ENCODE measurements at places on chromosomes 7 and 10.

DNA sequence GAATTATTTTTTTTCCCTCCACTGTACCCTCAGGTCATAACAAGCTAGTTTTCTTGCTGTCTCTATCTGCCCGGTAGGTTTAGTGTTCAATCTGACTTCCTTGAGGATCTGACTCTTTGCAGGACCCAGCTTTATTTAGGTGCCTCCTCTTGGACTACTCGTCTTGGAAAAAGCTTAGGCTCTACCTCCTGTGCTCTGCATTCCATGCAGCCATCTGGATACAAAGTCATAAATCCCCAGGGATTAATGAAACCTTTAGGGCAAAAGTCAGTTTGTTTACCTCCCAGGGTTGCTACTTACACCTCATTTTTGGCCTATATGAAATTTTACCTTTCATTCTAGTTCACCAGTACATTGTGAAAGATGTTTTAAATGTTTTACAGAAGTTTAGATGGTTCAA lies 8.0 kb downstream of the STAG3 start:
- no peak for DNase-seq

- DNase-seq = no peak
Measured at GRCh38 chr7:22921386-22922086, 92.4 kb downstream of the HYCC1 start.

DNA sequence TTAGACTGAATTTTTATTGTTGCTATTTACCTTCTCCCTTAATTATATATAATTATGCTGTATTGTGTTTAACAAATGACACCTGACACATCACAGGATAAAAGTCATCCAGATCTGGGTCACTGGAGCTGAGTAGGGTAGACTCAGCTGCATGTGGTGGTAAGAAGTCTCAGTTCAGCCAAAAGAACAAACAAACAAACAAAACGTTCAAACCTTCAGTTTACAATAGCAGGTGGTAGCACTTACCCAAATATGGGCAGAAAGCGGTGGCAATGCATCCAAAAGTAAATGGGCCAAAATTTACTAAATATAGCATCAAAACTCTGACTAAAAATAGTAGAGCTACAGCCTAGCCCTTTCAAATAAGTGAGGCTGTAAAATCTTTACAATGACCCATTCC lies 42.2 kb downstream of the ZWINT start:
- DNase-seq = no peak

GRCh38 chr10:25398680-25399079 lies 223.9 kb downstream of the GPR158 start:
- DNase-seq = no peak

- no peak for DNase-seq
Measured at GRCh38 chr7:2012981-2013380, 219.8 kb downstream of the MAD1L1 start.

GRCh38 chr7:106125417-106125816 lies 13.3 kb upstream of the SYPL1 start:
- DNase-seq = no peak

- DNase-seq = no peak
Measured at GRCh38 chr10:131905267-131905571, 4.4 kb downstream of the PPP2R2D start.

- DNase-seq = no peak
Measured at GRCh38 chr7:90804370-90804769, 208.2 kb downstream of the CDK14 start.

- DNase-seq = peak; percentile 6
Measured at GRCh38 chr10:1199897-1200721, 143.9 kb downstream of the WDR37 start.

GRCh38 chr10:131400513-131400912 lies 89.0 kb upstream of the TCERG1L start:
- no peak for DNase-seq

GRCh38 chr7:26343837-26344236 lies 52.2 kb downstream of the SNX10 start:
- no peak for DNase-seq

GRCh38 chr7:135684136-135684535 lies 21.8 kb downstream of the STMP1 start:
- DNase-seq = no peak

DNA sequence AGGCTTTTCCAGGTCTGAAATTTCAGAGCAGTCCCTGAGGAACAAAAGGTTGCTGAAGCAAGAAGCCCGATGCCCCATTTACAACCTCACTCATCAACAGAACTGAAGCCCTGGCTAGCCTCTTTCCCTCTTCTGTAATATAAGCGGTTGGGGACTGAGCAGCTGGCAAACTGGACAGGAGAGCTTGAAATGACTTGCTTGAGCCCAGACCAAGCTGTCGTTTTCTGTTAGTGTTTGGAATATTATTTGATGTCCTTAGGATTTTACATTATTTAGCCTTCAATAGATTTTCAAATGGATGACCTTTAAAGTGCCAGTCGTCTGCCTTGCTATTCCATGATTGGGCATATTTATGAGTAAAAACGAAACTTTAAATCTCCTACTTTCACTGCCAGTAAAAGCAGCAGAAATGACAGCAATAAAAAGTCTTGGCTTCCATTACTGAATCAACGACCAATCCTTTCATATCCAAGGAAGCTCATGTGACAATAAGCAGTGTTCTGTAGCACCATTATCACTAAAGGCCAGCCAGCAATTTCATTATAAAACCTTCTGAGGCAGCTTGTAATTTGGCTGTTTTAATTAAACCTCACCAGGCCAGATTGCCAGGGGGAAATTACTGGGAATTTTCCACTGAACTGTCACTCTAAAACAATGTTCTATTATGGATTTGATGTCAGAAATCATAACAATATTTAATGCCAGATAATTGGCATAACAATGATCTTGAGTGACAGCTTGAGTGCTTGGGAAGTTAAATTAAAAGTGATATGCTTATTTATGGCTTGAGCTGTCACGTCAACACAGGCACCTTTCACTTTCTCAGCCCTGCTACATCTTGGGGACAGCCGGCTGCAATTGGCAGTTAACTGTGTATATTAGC lies 85.9 kb downstream of the LSMEM1 start:
- peak; percentile 24 for DNase-seq

DNA sequence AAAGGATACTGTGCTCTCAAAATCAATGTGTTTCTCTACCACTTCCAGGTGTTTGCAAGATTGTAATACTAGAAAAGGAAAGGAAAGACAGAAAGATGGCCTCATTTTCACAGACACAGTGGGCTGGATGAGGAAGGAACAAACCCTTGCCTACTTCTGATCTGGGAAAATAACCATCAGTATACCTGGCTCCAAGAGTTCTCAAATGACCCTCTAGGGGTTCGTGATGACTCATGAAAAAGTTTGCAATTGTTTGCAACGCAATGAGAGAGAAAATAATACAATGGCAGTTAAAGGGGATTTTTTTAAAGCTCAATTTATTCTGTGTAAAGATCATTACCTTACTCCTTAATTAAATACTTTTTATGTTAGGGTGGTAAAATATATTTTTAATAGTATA lies 197.6 kb upstream of the INHBA start:
- DNase-seq = no peak

DNA sequence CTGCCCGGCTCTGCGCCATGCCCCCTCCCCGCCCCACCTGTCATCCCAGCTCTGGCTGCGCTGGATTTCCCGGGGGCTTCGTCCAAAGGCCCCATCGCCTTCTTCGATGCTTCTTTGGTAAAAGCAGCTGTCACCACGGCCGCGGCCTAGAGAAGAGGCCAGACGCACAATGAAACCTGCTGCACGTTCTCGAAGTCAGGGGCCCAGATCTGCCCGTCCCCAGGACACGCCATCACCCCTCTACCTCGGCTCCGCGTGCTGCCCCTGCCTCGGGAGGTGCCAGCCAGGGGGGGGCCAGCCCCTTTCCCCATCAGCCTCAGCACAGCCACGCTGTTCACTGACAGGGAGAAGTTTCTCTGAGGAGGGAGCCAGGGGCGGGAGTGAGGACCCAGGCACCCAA lies 6.8 kb downstream of the GIGYF1 start:
- DNase-seq = no peak

DNA sequence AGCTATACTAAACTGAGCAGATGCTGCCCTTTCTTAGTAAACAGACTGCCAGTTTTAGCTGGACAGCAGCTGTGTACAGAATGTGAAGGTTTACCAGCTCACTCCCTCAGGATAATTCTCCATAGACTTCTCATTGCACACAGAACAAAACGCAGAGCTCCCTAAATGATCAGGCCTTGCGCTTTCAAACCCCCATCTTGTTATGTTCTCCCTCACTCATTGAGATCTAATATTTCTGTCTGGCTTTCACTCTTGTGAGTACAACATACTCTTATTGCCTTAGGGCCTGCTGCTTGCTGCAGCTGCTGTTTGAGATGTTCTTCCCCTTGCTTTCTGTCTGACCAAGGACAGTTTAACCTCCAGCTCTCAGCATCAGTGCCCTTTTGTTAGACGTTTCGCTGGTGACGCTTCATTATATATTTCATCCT lies 17.3 kb downstream of the VWDE start:
- no peak for DNase-seq

DNA sequence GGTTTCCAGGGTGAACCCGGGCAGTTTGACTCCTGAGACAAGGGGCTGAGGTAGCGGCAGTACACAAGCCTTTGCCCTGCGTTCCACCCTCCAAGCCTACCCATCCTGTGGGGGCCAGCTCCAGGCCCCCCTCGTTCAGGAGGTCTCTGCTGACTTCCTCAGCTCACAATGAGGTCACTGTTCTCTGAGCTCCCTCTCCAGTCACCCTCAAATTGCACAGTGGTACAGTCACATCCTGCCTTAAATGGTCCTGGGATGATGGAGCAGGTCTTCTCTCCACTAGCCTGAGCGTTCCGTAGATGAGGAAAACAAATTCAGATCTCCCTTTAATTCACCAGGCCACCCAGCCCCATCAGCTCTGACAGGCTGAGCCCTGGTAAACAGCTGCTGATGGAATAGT lies 90.2 kb downstream of the SH3PXD2A start:
- no peak for DNase-seq

DNA sequence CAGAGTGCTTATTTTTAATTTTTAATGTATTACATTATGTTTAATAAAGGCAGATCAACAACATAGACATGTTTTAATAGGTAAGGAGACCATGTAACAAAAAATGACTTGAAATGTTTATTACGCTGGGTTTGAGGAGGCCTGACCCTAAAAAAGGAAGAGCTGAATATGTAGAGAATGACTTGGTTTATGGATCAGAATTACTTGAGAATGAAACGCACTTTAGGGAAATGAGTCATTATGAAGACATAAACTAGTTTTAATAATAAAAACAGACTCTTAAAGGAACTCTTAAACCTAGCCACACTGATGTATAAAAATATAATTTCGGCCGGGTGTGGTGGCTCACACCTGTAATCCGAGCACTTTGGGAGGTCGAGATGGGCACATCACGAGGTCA lies 56.5 kb downstream of the CTTNBP2 start:
- no peak for DNase-seq

DNA sequence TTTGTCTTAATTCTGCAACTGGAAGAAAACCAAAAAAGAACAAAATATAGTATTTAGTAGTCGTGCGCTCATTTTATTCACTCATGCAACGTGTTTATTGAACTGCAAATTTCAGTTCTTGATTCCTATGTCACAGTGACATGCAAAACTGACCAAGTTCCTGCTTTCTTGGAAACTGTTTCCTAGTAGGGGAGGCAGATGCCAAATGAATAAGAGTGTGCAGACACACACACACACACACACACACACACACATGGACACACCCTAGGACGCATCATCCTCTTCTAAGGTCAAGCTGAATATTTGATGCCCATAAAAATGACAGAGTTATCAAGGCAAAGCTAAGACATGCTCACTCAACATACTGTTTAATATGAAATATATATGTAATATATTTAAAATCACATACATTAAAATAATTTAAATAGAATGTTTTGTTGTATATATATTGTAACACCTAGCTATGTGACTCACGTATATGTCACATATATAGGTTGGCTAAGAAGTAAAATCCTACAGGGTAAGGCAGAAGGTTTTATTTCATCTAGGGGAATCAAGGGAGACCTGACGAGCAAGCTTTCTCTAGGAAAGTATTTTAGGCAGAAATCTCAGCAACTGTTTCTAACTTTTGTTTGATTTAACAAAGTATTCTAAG lies 79.6 kb downstream of the SVIL start:
- DNase-seq = no peak

- DNase-seq = no peak
Measured at GRCh38 chr7:26698806-26699205, 165.6 kb downstream of the SKAP2 start.

DNA sequence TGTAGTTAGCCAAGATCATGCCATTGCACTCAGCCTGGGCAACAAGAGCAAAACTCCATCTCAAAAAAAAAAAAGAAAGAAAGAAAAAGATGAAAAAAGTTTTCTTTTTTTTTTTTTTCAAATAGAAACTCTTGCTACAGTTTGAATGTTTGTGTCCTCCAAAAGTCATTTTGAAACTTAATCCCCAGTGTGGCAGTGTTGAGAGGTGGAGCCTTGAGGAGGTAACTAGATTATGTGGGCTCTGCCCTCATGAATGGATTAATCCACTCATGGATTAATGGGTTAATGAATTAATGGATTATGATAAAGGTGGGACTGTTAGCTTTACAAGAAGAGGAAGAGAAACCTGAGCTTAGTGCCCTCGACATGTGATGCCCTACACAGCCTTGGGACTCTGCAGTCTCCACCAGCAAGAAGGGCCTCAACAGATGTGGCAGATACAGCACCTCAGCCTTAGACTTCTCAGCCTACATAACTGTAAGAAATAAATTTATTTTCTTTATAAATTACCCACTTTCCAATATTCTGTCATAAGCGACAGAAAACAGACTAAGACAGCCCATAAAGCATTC lies 25.1 kb downstream of the CPEB3 start:
- no peak for DNase-seq

GRCh38 chr10:124458889-124459288 lies 2.7 kb upstream of the LHPP start:
- DNase-seq = no peak

GRCh38 chr7:135286876-135287275 lies 53.2 kb downstream of the STRA8 start:
- DNase-seq = no peak

GRCh38 chr7:31734456-31734855 lies 47.4 kb downstream of the PPP1R17 start:
- no peak for DNase-seq

- no peak for DNase-seq
Measured at GRCh38 chr10:48940958-48941357, 1.3 kb upstream of the LRRC18 start.

DNA sequence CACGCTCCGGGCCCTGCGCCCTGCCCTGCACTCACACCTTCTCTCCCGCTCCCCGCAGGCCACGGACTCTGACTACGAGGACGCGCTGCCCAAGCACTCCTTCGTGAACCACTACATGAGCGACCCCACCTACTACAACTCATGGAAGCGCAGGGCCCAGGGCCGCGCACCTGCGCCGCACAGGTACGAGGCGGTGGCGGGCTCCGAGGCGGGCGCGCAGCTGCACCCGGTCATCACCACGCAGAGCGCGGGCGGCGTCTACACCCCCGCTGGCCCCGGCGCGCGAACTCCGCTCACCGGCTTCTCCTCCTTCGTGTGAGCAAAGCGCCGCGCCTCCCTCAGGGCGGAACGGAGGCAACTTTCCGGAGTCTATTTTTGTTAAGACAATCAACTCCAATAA lies 417.0 kb upstream of the FOXK1 start:
- no peak for DNase-seq

- no peak for DNase-seq
Measured at GRCh38 chr7:43953071-43953470, 26.8 kb downstream of the UBE2D4 start.

All from transverse colon (tissue), 4 donors.